Stimulated activated CD8-positive, alpha-beta memory T cell treated with anti-CD3 and anti-CD28 coated beads, Interleukin-7, amount 100 ng/mL, for 24 hours (primary cell): ENCODE measurements at places on chromosomes 4 and X.

DNA sequence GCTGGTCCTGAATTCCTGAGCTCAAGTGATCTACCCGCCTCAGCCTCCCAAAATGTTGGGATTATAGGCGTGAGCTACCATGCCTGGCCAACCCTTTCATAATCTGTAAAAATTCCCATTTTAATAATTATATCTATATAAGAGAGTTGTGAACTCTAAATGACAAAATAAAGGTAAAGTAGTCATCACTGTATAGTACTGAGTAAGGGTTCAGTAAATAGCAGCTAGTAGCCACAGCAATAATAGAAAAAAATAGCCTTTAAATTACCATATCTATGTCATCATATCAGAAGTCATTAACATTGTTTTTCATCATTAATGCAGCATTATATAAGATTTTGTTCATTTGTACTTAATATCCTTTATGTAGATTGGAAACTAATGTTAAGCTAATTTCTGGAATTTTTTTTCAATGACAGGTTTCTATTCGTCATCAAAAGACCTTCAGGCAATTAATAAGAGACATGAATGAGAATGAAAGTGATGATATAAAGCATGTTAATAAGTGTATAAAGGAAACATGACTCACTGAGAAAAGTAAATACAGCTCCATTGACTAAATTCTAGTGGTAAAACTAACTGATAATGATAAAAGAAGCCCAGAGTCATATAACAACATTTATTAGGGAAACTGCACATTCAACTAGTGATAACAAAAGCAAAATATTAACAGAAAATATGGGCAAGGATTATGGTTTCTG lies 85.9 kb upstream of the UGT8 start:
- DNase-seq: no peak

DNA sequence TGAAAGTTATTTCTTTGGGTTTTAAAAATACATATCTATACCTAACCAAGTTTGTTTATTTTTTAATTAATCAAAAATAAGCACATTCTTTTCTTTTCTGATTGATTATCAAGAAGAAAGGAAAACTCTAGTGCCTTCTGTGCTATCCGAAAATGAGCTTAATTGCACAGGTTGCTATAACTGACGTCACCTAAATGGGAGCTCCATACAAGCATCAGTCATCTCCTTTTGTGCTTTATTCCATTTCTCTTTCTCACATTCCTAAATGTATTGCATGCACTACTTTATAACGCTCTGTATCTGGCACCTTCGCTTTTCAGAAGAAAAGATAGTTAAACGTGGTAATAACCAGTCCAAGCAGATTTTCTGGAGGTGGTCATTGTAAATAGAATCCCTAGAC lies 675.0 kb downstream of the STPG2 start:
- no peak for DNase-seq

GRCh38 chr4:156968479-156968984 lies 3.1 kb downstream of the PDGFC start:
- no peak for DNase-seq

- DNase-seq: no peak
These were observed 413.8 kb downstream of the FAT4 start for GRCh38 chr4:125728568-125728967.

DNA sequence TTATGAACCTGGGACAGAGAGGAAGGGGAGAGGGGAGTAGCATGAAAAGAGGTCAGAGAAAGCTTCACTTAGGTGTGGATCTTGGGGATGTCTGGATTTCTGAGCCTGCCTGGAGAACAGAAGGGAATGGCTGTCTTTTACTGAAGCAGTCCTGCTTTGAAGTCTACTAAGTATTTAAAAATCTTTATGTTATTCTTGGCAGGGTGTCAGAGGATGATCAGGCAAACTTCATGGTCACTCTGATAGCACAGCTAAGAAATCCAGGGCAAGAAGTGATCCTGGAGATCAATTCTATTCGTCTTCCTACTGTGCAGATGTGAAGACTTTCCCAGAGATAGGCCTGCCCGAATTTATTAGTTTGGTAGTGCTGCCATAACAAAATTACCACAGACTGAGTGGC lies 464.4 kb upstream of the BOD1L1 start:
- no peak for DNase-seq

DNA sequence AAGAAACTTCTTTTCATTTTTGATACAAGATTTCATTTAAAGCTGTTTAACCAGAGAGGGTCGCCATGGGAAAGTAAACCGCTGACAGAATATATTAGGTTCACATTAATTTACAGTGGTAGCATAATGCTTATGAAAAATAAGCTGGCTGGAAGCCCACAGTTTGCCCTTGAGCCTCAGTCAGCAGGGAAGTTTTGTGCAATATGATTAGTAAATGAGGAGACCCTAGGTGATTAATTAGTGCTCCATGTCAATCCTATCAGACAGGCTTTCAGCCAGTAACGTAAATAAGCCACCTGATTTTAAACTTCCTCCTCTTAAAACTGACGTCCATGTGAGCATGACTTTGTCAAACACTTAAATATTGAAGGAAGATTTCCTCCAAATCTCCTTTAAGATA lies 134.2 kb downstream of the TSPAN5 start:
- DNase-seq: no peak

DNA sequence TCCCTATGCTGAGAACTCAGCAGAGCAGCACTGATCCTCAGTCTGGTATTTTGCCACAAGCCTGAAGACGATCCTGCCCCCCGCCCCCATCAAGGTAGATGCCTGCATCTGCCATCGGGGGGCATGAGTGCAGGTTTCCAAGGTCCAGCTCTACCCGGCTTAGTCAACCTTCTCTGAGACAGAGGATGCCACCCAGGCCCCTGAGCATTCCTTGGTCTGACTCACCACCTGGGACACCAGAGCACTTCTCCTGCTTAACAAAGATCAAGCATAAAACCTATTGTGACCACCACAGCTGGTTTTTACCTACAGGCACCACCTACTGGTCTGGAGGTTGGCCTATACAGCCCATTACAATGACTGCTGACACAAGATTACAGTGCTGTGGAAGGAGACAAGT lies 1168.1 kb downstream of the PCDH19 start:
- no peak for DNase-seq

- DNase-seq: peak; percentile 74
These were observed 39.1 kb downstream of the ARL9 start for GRCh38 chr4:56544573-56545131.

DNA sequence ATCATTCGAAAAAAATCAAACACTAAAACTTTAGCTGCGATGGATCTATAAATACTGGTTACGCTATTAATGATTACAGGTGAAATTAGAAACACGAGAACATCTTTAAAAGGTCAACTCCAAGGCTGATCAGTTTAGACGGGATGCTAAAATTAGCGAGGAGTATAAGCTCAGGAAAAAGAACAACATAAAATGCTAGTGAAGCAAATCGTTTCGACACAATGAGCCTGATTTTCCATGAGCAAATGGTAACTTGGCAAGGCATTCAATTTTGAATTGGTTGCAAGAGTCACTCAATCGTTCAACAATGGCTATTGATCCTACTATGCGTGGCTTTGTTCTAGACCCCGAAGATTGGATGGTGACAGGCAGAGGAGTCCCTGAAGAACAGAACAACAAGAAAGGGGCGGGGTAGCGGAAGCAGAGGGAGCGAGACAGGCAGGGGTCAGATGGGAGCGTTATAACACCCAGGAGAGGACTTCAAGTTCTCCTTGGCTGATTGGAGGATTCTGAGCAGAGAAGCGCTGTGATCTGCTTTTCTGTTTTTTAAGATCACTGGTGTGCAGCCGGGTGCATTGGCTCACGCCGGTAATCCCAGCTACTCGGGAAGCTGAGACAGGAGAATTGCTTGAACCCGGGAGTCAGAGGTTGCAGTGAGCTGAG lies 146.5 kb downstream of the RBM47 start:
- no peak for DNase-seq

DNA sequence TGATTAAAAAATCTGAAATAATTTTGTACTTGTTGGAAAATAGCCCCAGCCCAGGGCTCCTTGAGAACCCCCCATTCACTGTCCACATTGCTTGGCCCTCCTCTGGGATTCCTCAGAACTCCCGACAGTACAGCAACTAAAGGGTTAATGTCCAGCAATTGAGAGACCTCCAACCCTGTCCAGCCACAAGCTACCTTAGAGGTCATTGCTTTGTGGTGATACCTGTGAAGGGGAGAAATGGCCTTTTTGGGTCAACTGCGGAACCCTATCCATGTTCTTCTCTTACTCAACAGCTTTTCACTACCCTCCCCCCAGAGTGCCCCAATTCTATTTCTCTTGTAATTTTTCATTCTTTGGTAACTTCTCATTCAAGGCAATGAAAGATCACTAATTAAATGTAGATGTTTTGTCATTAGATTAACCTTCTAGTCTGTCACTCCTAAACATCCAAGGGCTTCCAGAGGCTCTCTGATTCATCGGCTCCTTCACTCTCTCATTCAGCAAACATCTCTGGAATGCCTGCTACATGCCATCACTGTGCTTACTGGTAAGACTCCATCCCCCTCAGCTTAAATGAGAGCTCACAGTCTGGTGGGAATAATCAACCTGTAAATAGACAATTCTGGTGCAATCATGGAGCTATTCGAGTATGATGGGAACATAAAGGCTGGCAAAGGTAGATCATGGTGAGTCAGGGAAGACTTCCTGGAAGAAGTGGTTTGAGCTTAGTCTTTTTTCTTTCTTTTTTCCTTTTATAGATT lies 241.4 kb upstream of the PGRMC2 start:
- DNase-seq: no peak

DNA sequence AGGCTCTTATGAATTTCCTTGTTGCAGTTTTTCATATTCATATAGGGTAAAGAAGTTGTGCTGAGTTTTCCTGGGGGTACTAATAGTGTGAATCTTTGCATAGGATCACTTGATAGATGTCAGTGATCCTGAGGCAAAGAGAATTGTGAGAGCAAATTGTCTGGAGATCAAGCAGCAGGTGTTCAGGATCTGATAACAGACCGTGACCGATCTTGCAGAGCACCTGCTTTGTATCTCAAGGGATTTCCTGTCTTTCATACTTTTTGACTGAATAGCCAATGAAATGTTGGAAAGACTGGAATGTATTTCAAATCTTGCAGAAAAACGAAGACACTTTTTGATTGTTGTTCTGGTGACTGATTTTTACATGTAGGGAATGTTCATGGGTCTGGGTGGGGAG lies 914.5 kb downstream of the STIM2 start:
- no peak for DNase-seq

DNA sequence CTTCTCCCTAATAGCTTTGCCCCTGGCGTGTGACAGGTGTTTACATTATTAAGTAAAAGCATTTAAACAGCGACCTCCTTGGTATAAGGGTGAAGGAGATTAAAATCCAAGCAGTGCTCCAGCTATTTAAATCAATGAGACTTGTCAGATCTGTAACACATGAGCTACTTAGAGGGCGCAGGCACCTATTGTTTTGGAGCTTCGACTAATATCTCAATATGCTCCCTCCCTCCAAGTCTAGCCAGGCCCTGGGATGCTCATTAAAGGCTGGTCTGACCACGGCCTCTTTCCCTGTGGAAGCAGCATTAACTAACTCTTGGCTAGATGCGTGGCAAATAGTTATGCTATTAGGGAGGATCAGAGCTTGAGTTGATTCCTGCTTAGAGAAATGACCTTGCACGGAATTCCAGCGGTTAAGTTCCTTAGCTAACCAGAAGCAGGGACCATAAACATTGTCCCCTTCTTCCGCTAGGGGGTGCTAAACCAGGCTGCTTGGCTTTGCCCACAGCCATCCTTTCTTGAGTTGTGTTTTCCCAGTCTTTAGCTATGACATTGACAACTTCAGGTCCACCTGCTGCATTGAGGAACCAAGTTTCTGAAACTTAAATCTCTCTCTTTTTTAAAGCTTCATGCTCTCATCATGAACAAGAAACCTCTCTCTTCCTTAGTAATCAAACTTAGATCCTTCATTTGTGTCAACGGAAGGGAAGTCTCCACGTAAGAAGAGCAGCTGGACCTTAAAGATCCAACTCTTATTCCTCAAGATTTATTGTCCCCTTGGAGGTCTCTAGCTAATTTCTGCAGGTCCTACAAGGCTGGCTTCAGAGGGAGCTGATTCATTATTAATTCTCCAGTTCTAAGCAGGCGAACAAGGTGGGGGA lies 80.7 kb upstream of the IGFBP7 start:
- no peak for DNase-seq

- DNase-seq: no peak
These were observed 338.1 kb upstream of the F9 start for GRCh38 chrX:139192386-139192961.

- DNase-seq: no peak
These were observed 123.5 kb downstream of the BCOR start for GRCh38 chrX:39974270-39974669.

GRCh38 chr4:143344774-143345173 lies 8.1 kb downstream of the GAB1 start:
- no peak for DNase-seq

DNA sequence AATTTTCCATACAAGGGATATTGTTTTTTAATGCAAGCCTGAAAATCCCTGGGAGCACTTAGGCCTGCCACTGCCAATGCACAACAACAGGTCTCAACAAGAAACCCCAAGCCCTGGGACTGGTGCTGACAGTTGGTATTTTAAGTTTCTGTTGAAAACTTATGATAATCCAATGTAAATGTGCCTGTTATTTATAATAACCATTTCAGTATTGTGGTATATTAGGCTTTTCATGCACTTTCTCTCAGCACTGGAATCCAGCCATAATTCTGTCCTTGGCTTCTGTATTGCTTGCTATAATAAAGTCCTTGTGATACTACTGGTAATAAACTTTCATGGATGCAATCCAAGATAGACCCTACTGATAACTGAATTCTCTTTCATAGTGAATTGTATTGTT lies 218.9 kb downstream of the PCDH7 start:
- no peak for DNase-seq

DNA sequence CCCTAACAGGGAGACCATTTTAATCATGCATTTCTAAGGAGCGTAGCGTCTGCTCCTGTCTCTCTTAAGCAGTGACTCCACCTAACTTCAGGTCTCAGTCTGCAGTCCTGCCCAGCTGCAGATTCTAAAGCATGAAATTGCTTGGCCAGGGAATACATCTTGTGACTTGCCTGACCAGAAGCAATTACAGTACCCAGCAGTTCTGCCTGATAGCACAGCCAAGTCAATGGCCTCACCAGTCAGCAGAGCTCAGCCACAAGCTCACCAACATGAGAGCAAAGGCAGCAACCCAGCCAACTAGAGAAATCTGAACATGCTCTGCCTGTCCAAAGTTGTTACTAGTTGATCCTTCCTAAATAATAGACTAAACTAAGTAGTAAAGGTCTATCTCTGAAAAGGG lies 2011.9 kb upstream of the PCDH10 start:
- DNase-seq: no peak

- DNase-seq: no peak
These were observed 183.5 kb upstream of the FSTL5 start for GRCh38 chr4:162347156-162347841.

DNA sequence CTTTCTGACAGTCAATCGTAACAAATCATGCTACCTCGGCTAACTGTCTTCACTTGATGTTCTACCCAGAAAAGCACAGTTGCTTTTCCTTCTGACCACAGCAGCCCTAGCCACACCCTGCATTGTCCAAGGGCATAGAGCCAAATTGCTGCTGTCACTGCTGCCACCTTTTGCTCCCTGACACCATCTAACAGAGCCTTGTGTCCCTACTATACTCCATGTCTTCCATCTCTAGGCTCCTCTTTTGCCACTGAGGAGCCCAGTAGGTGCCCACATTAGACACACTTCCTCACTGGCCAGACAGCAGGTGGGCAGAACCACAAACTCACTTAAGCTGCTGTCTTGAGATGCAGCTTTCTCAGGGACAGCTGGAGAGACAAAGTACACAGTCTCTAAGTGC lies 91.4 kb downstream of the ANXA3 start:
- no peak for DNase-seq

- DNase-seq: no peak
These were observed 16.3 kb downstream of the BTK start for GRCh38 chrX:101369687-101370086.

- no peak for DNase-seq
These were observed 77.6 kb upstream of the RAB40AL start for GRCh38 chrX:102859550-102859871.
